Daoy (cell line): ENCODE measurements at places on chromosomes 7 and 10. TPM values are rescaled to one million over a fixed set of nuclear protein-coding genes. Genes with fewer than 3 reads are reported as not detected.

- peak; percentile 18 for DNase-seq
Measured at GRCh38 chr10:92572362-92573090, 1.4 kb downstream of the IDE start.

GRCh38 chr7:137360087-137360679 is 16.6 kb upstream of the PTN start:
- DNase-seq, result no peak

DNA sequence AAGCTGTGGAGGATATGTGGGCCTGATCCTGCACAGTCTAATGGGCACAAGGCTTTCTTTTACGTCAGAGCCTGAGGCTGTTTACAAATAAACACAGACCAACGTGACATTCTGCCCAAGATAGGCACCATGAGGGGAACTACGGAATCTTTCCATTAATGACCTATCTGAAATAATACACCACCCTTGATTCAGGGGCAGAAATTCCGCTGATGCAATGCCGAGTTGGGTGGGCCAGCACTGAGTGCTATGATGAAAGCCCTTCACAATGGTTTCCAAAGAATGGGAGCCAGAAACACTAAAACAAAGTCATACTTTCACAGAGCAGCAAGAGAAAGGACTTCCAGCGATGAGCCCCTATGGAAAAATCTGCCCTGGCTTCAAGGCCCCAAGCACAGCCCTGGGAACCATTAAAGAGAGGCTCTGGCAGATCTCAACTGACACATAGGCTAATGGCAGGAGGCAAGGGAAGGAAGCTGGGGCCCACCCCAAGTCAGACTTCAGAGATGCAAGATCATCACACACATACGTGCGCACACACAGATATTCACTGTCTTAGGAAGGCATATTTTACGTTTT is 72.2 kb upstream of the DLX6 start:
- no peak for DNase-seq

DNA sequence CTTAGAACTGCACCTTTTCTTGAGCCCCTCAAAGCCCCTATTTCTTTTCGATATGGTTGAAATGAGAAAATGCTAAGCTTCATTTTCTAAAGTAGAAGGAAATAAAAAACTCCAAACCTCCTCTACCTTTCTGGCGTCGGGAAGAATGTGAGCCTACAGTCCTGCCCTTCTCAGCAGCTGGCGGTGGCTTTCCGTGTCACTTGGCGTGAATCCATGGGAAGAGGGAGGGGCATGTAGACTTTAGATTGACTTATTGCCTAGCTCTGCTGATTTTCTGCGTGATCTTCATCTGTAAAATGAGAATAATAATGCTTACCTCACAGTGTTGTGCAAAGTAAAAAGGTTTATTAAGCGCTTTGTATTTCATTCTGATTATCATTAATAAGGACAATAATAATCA is 35.0 kb downstream of the PRR15 start:
- no peak for DNase-seq

DNA sequence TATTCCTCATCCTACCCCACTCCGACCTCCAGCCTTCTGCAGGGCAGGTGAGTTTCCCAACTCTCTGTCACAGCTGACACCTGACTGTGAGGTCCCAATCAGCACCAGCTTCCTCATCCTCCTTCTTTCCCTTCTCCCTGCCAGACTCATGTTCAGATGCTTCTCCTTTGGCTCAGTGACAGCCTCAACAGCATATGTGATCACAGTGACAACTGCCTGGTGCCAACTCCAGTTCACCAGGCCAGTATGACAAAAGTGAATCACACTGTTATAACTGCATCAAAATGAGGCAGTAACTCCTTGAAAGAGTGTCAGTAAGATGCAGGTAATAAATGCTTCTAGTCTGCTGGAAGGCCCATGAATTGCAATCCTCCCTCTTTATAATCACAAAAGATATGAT is 46.8 kb upstream of the NFE2L3 start:
- DNase-seq, result no peak

DNA sequence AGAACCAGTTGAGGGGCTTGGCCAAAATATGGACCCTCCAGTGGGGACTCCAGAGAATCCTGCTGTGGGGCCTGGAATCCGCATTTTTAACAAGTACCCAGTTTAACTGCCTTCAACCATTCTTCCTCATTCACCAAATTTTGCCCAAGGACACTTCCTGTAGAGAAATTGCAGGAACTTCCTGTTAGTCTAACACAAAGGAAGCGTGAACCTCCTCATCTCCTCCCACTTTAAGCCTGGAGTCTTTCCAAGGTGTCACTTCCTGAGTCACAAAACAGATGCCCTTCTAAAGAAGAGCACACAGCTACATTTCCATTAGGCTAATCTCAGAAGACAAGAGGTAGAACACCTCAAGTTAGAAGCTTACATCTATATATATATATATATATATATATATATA is 188.4 kb downstream of the PPP1R17 start:
- DNase-seq, result peak; percentile 71

DNA sequence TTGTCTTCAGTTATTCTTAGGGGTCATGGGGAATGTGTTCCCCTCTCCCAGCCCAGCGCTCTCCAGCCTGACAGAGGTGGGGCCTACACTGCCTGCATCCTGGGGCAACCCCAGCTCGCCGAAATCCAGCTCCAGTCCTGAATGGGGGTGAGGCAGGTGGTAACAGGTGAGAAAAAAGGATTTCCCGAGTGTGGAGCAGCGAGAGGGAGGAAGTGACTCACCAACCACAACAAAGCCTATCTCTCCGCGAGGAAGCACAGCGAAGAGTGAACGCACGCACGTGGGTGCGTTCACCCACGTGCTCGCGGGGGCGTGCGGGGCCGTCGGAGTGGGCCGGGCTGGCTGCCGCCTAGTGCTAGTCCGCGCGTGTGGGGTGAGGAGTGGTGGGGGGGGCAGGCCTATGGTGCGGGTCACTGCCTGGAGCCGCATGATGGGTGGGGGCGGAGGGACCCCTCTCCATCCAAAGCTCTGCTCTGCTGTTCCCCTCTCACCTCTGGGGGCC is 855 bp upstream of the PALD1 start:
- peak; percentile 55 for DNase-seq

GRCh38 chr7:116527521-116527920 is 2.7 kb downstream of the CAV1 start:
- peak; percentile 69 for DNase-seq

- peak; percentile 67 for DNase-seq
Measured at GRCh38 chr7:30743371-30744074, 8.4 kb upstream of the INMT start.

GRCh38 chr10:22573820-22574569 is 140.4 kb downstream of the PIP4K2A start:
- peak; percentile 6 for DNase-seq

DNA sequence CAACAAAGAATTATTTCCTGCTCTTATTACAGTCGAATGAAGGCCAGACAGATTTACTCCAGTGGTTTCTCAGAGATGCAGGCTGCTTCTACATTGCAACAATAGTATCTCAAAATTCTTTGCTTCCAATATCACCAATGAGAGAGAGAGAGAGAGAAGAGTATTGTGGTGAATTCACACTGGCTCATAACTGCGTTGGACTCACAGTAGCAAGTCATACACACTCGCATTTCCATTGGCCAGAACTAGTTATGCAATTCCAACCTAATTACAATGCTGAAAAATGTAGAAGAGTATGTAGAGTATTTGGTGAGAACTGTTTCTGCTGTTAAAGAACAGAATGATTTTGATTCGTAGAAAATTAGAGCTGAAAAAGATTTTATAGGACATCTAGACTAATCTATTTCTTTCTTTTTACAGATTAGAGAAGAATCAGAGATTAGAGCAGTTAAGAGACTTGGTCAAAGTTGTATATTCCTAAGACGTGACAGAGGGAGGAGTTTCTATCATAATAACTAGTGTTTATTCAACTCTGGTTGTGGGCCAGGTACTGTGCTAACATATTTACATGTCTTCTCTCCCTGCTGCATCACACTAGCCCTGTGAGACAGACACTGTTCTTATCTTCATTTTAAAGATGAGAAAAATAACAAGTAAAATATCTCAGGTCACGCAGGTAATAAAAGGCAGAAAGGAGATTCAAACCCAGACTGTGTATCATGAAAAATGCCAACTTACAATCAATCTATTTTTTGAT is 34.6 kb upstream of the PDK4 start:
- DNase-seq, result no peak

DNA sequence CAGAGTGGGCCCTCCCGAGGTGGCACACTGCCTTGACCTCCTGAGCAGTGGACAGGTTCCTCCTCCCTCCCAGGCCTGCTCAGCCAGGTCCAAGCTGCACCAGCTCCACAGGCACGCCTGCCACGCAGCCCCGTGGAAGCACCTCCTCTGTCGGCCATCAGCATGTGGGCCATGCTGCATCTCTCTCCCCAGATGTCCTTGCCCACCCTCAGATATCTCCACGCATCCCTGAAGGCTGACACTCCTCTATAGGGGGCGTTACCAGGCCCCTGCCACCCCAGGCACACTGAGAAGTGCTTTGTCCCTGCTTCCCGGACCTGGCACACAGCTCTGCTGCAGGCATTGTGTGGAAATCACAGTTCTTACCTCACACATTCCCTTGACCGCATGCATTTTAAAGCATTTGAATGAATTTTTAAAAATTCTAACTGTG is 598.5 kb downstream of the SDK1 start:
- no peak for DNase-seq

DNA sequence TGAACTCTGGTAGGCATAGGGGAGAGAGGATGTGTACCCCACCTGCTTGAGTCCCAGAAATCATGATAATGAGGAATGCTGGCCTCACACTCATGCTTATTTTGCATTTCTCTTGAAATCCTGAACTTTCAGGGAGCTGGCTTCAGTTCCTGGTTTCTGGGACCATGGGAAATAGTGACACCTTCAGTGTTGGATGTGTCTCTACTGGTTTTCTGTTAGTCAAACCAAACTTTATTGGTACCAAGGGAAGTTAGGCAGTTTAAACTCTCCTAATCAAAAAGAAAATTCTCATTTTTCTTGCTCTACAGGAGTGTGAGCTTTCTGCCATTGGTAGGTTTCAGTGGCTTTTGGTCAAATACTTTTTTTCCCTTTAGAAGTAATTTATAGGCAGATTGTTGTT is 11.8 kb upstream of the PCGF5 start:
- no peak for DNase-seq

GRCh38 chr10:21823617-21824016 is 179.9 kb downstream of the DNAJC1 start:
- no peak for DNase-seq

DNA sequence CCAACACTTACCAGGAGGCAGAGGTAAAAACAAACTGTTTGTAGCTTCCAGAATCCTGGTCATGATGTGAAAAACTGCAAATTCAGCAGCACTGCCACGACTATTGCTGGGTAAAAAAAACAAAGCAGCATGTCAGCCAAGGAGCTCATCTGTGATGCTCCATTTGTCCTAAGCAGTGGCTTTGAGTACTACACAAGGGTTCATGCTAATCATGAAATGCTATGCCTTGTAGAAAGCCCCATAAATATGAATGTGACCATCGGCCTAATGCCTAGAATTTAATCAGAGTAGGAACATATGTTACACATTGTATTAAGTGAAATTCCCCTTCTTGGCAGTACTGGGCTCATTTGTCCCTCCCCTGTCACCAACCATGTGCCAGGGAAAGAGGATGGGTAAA is 95.4 kb downstream of the GSAP start:
- no peak for DNase-seq

- no peak for DNase-seq
Measured at GRCh38 chr7:102457352-102457924, 7.2 kb downstream of the ALKBH4 start.

- DNase-seq, result no peak
Measured at GRCh38 chr7:157522189-157522588, 185.4 kb downstream of the DNAJB6 start.

DNA sequence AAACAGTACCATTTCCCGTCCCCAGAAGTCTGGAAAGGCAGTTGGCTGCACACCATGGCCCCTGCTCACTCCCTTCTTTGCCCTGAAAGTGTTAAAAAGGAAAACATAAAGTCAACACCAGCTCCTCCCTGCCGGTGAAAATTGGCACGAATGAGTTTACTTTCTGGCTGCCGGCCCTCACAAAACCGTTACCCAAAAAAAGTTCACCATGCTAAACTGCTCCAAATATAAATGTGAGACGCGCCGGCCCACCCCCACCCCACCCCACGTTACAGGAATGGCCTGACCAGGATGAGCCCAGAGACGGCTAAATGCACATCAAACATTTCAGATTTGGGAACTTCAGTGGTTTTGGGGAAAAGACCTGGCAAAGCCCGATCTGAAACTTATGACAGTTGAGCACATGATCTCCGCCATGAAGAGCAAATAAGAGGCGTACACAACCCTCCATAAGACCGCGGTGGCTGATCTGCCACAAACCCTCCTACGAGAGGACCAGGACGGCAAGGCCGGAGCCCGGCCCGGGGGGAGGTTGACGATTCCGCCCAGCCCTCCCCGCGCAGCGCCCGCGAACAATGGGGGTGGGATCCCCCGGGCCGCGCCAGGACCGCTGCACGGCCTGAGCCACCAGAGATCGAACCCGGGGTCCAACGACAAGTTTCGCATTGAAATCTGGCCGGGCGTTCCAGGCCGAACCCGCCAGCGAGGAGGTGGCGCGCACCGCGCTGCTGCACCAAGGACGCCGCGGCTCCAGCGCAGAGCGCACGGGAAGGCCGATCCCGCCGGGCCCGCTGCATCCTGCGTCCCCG is 952 bp downstream of the DIP2C start:
- peak; percentile 50 for DNase-seq

DNA sequence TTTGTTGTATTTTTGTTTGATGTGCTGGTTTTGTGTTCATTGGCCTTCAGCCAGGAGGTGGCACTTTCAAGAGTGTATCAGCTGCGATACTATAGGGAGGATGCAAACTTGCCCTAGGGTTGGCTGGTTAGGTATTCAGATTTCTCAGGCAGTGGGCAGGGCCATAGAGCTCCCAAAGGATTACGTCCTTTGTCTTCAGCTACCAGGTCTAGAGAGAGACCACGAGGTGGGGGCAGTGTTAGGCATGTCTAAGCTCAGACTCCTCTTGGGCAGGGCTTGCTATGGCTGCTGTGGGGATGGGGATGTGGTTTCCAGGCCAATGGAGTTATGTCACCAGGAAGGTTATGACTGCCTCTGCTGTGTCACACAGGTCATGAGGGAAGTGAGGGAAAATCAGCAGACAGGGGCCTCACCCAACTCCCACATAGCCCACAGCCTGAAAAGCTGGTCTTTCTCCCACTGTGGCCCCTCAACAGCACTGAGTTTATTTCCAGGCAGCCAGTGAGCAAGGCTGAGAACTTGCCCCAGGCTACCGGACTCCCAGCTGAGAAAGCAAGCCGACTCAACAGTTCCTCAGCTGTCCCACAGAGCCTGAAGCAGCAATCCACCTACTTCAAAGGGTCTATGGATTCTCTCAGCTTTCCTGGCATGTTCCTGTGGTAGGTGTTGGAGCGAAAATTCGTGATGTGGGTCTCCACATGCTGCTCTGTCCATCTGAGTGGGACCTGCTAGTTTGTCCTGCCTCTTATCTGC is 227.4 kb upstream of the COBL start:
- DNase-seq, result no peak

The SERPINE1 gene
- 674 and 845 TPM in 2 replicates for total RNA-seq

The VAX1 gene
- total RNA-seq, result 1.0 and 2.3 TPM in 2 replicates

The CHRM2 gene
- 0.06 and 0.51 TPM in 2 replicates for total RNA-seq

The SPAM1 gene
- not detected in 2 replicates for total RNA-seq

The TFPI2 gene
- 108 and 113 TPM in 2 replicates for total RNA-seq

The PRXL2A gene
- 22.6 and 27.0 TPM in 2 replicates for total RNA-seq

The CYP2E1 gene
- total RNA-seq, result 0.12 and 2.5 TPM in 2 replicates

The LIPM gene
- not detected in 2 replicates for total RNA-seq

The CYCS gene
- 176 and 218 TPM in 2 replicates for total RNA-seq

The WNT16 gene
- total RNA-seq, result 0.11 TPM in 1 of 2 replicates, not detected in the other

The CRHR2 gene
- total RNA-seq, result not detected in 2 replicates

The EPO gene
- total RNA-seq, result not detected in 2 replicates

The ABCC2 gene
- total RNA-seq, result 0.80 and 1.9 TPM in 2 replicates

The CCDC3 gene
- total RNA-seq, result 1.1 and 1.3 TPM in 2 replicates
